Activated CD8-positive, alpha-beta memory T cell treated with anti-CD3 and anti-CD28 coated beads for 1 hour (primary cell): ENCODE measurements at places on chromosomes 1 and 21.

- no peak for DNase-seq
These were observed 238.6 kb downstream of the TRABD2B start for GRCh38 chr1:47758341-47759250.

- DNase-seq = no peak
These were observed 25.5 kb downstream of the MAN1A2 start for GRCh38 chr1:117392771-117393170.

DNA sequence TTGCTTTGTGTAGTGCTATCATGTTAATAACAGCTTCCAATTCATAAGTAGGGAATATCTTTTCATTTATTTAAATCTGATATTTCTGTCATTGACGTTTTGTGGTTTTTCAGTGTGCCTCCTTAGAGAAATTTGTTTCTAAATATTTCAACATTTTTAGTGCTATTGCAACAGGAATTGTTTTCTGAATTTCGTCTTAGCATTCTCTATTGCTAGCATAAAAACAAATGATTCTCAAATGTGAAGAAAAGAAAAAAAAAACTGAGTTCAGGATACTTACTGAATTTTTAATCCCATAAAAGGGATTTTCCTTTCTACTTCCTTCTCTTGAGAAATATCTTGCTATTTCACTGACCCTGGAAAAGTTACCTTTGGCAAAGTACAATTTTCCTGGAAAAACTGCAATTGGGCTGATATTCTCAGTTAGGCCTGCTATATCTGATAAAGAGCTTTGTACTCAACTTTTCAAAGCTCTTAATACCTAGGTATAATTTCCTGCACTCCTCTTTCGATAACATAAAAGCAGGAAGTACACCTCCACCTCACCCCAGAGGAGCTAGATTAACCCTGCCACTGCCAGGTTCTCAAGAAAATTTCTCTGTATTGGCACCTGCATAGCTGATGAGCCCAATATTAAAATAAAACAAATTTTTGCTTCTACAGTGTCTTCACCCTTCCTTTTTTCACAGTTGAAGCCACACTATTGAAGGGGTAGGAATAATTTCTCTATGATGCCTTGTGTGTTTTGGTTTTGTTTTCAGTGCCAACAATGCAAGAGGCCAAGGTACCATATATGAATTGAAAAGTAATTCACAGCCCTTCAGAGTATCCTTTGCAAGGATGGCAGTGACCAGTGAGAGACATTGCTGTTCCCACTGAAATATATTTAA is 35.6 kb downstream of the PTPN14 start:
- no peak for DNase-seq

DNA sequence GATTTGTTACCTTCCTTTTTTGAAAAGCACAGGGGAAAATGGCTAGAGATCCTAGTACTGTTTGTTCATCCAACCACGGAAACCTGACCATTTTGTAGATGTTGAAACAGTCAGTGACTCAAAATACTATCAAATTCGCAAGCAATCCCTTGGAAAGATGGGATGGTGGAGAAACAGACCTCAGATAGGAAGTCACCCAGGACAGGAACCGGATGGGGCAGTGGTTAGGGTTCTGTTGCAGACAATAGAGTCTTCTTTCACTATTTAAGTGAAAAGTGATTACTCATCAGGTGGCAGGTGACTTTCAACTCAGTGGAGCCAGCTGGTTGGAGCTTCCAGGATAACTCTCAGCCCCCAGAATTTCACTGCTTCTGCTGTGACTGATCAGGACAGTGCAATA is 17.0 kb downstream of the LHX4 start:
- DNase-seq = no peak

DNA sequence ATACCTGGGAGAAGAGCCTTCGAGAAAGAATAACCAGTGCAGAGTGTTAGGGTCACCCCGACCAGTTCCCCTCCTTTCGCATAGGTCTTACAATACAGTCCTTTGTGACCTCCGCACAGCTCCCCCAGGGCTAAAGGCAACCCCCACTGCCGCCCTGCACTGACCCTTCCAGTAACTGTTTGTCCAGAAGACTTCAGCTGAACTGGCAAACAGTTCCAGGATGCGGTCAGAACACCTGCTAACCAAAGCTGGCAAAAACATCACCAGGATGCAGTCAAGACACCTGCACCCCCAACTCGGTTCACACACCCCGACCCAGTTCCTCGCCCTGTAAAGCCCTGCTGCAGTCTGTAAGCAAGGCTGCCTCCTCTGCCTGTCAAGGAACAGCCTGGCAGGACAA is 6.4 kb upstream of the EVA1B start:
- no peak for DNase-seq

DNA sequence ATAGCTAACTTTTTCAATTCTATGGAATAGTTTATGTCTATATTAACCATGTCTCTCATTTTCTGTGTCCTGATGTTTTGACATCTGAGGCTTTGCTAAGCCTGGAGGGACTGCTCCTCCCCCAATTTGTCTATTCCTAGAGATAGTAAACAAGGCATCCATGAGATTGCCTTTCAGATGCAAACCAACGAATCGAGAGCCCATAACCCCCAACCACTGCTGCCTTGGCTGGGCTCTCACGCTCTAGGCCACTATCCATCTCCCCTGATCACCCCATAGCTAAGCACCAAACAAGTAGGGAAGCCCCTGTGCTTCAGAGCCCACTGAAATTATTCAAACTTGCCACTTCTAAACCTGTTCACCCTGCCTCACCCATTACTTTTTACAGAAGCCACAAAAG is 437.7 kb downstream of the SETD4 start:
- DNase-seq = no peak

DNA sequence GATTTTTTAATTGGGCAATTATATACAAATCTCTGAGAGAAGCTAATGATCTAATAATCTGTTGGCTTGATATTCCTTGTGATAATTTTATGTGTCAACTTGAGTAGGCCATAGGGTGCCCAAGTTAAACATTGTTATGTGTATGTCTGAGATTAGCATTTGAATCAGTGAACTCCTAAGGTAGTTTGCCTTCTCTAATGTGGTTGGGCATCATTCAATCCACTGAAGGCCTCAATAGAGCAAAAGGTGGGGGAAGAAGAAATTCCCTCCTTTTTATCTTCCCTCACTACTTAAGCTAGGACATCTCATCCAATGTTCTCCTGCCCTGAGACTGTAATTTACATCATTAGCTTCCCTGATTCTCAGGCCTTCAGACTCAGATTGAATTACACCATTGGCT is 394.5 kb downstream of the LMO4 start:
- DNase-seq = no peak

GRCh38 chr1:78297836-78298235 is 192.9 kb upstream of the PTGFR start:
- no peak for DNase-seq

- no peak for DNase-seq
These were observed 23.9 kb downstream of the VAV3 start for GRCh38 chr1:107941123-107941522.

- no peak for DNase-seq
These were observed 1.9 kb downstream of the FAM110D start for GRCh38 chr1:26160527-26161414.

- no peak for DNase-seq
These were observed 854 bp upstream of the ZRANB2 start for GRCh38 chr1:71081697-71082080.

DNA sequence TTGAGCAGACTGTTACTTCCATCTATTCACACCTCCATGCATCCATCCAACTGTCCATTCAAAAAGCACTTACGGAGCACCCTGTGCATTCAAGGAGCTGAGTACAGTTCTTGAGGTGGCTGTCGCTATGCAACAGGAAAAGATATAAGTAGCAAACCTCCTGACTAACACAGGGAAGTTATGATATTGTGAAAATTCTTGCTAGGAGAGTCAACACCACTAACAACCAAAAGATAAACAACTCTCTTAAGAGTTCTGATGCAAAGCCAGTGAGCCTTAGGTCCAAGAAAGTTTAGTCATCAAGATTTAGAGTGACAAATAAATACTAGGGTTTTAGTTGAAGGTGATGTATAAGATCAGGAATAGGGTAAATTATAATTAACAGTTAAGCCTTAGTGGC is 44.5 kb upstream of the TRIM45 start:
- DNase-seq = no peak

DNA sequence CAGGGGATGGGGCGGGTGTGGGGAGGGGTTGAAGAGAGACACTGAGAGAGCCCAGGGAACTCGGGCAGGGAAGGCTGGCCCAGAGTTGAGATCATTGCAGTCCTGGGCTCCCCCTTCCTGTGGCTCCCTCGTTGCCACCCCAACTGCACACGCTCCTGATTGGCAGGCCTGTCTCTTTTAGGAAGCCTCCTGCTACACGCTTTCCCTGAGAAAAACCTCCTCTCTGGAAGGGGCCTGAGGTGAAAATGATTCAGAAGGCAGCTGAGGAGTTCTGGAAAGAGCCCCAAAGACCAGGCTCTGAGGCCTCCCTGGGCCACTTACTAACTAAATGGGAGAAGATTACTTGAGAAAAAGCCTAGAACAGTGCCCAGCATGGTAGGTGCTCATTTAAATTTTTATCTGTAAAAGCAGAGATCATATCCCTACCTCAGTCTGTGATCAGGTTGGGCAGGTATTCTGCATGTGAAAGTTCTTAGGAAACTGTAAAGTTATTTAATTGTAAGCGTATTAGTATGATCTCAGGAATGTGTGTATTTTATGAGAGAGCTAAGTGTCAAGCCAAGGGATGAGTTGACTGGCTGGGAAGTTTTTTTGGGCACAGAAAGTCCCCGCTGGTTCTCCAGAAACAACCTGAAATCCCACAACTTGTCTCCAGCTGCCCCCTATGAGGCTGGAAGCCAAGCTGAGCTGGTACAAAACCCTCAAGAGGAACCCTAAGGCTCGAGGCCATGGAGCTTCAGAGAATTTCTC is 65.2 kb upstream of the EPS8L3 start:
- no peak for DNase-seq

DNA sequence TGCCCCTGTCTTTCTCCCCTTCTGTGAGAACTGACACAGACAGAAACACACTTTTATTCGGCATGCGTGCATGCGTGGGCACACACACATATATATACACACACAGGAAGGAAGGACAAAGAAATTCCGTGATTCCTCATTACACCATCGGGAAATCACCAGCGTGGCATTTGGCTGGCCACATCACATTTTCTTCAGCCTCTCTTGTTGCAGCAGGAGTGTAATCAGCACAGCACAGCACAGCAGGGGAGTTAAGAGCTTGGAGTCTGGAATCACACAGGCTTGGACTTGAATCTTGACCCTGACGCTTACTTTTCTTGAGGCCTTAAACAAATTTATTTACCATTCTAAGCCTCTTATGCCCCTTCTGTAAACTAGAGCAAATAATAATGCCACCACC is 45.3 kb upstream of the EPHA8 start:
- no peak for DNase-seq

DNA sequence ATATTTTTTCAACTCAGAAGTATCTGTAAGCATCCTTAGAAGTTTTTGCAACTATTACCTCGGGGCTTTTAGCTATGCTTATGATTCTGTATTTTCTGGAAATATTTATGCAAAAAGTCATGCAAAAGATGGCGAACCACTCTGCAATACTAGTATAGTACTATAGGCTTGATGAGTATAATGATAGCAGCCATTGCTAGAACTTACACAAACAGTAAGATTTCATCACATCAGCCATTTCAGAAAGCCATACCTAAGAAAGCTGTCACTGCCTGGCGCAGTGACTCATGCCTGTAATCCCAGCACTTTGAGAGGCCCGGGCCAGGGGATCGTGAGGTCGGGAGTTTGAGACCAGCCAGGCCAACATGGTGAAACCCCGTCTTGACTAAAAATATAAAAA is 227.1 kb downstream of the LRRC7 start:
- DNase-seq = no peak

- DNase-seq = no peak
These were observed 78.2 kb downstream of the SLC66A1 start for GRCh38 chr1:19390166-19390850.

DNA sequence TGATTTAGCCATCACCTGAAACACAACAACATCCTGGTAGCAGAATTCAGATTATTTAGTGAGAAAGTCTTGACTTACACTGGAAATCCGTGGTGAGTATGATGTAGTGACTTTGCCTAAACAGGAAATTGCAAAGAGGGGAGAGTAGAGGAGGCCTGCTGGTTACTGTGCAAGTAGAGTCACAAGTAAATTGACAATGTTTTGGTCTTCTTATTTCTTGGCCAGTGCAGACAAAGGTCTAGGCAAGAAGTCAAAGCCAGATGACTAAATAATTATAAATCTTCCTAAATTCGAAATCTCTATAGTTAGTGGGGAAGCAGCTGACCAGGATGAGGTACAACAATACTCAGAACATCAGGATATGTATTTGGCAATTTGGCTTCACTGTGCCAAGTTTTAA is 159.5 kb upstream of the KCTD3 start:
- DNase-seq = no peak

DNA sequence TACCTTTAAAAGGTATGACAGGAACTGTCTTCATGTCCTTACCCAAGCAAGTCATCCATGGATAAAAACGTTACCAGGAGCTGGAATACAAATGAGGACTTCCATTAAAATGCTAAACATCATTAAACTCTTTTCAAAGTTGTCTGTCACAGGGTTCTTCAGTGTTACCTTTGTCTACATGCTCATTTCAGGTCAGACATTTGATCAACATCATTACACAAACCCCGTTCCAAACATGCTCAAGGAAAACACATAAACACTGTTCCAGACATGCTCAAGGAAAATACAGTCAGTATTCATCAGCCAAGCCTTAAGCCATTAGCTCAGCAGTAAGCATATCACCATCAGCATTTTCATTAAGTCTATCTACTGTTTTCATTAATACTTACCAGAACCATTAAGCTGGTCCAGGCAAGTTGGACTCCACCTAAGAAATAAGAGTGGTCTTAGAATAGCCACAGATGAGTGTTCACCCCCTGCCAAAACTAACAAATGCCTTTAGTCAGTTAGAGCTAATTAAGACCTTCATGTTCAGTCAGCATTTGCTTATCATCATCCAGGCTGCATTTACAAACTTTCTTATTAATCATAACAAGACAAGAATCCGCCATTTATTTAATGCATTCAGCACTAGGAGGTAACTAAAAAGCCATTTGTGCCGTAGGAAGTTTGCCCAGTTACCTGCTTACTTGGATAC is 2.2 kb downstream of the GAS5 start:
- no peak for DNase-seq
